ENCODE measurements at places on chromosomes 3 and 15.

DNA sequence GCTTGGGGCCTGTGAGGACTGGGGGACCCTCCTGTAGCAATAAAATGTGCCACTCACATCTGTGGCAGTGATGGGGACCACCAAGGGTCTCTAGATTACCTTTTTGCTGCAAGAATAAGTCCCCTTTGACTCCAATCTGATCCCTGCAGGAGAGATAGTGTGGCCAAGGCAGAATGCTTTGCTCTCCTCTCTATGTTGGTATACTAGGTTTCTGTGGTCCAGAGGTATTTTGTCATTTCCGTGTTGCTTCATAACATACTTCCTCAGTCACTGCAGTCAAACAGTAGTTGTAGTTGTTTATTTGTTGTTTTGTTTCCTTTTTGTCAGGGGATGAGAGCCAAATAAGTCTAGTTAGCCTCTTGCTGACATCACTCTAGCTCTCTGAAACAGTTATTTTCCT, 13.1 kb upstream of the NAALADL2 start:
- no peak for DNase-seq

DNA sequence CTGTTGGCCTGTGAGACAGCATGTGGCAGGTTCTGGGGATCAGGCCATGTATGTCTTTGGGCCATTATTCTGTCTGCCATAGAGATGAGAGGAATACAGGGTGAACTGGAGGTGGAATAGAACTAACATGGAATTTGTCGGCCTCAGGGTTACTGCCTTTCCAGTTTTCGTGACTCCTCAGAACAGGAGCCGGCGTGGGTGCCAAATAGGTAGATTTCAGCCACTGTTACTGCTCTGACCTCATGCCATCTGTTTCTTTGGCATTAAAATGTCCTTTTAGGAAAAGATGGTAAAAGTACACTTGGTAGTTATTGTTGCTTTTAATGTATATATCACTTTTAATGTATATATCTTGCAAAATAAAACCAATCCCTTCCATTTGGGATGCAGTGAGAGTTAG, 65.6 kb downstream of the SLTM start:
- DNase-seq: no peak

GRCh38 chr3:139396707-139397106, 7.3 kb upstream of the COPB2 start:
- DNase-seq: no peak

DNA sequence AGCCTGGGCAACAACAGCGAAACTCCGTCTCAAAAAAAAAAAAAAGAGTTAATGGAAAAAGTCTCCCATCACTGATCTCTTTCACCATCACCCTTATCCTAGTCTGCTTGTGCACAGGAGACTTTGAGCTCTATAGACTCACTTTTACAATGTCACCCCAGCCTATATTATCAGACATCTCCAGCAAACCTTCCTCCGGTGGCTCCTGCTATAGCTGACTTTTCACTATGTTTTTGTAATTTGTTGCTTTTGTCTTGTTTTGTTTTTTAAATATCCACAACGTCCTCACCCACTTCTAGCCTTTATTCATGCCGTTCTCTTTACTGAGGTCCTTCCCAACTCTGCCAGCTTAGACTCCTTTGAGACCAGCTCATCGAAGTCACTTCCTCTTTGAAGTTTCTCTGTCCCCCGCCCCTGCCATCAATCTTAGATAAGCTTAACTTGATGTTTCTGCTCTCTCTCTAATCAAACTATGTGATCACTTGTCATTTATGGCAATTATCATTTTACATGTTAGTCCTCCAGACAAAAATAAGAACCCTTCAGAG, 82.7 kb upstream of the CHD2 start:
- no peak for DNase-seq

GRCh38 chr15:68152342-68152741, 52.8 kb downstream of the CALML4 start:
- no peak for DNase-seq

GRCh38 chr15:87129916-87130315, 1050.2 kb downstream of the AGBL1 start:
- no peak for DNase-seq

DNA sequence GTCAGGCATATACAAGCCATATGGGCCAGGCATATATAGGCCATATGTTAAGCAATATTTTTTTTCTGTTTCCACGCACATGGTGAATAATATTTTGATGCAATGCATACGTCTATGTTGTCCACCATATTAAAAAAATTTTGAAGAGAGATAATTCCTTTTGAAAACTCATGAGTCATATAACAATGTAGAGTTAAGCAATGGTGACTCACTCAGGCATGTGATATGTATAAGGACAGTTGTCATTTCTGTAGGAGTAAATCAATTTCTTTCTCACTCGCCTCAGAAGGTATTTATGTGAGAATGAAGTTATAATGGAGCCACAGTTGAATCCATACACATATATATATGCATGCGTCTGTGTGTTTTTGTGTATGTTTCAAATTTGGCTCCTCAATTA, 272.6 kb downstream of the EPHA3 start:
- DNase-seq: no peak

Data from DMS153 (cell line).